ENCODE measurements at places on chromosomes 6 and 20. TPM values are rescaled to one million over a fixed set of nuclear protein-coding genes. Genes with fewer than 3 reads are reported as not detected.

DNA sequence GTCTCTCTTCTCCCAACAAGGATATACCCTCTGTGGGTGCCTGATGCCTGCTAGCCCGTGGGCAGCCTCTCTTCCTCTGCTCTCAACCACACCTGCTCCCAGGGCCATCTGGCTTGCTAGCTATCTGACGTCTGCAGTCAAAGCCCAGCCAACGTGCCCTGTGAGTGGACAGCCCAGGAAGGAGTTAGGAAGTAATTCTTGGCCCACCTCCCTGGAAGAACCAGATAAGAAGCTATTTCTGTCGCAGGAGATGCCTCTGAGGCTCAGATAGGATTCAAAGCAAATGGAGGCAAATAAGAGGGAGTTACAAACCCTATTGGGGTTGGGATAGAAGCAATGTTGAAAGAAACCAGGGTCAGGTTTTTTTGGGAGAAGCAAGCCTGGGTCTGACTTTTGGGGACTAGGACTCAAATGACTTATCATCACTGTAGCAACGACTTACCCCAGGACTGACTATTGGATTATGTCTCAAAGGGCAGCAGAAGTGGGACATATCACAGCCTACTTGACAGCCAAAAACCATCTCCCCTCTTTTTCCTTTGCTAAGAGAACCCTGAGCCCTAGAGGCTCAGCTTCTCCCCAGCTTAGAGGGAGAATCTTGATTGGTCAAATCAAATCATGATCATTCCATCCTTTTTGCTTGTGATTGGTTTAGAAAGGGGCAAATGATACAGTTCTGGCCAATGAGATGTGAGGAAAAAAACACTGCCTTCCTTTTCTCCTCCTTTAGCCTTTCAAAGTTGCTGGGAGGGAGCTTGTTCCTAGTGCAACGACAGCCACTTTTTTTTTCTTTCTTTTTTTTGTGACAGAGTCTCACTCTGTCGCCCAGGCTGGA lies 18.0 kb upstream of the CDK5RAP1 start:
- DNase-seq = peak; percentile 91

DNA sequence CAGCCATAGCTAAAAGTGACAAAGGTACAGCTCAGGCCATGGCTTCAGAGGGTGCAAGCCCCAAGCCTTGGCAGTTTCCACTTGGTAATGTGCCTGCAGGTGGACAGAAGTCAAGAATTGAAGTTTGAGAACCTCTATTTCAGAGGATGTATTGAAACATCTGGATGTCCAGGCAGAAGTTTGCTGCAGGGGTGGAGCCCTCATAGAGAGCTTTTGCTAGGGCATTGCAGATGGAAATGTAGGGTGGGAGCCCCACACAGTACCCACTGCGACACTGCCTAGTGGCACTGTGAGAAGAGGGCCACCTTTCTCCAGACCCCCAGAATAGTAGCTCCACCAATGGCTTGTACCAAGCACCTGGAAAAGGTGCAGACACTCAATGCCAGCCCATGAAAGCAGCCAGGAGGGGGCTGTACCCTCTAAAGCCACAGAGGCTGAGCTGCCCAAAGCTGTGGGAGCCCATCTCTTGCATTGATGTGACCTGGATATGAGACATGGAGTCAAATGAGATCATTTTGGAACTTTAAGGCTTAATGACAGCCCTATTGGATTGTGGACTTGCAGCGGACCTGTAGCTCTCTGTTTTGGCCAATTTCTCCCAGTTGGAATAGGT lies 1299.4 kb upstream of the MAP3K7 start:
- no peak for DNase-seq

DNA sequence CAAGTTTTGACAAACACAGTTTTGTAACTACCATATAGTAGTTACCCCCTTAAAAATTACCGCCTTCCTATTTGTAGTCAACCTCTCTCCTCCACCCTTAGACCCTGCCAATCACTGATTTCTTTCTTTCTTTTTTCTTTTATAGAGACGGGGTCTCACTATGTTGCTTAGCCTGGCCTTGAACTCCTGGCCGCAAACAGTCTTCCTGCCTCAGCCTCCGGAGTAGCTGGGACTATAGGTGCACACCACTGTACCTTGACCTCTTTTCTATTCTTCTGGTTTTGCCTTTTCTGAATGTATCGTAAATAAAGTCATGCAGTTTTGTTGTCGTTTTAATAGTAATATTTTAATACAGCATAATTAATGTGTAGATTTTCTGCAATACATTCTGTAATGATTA lies 460.3 kb downstream of the EPM2A start:
- no peak for DNase-seq

- no peak for DNase-seq
Observed at GRCh38 chr6:33185654-33186187, 6.5 kb downstream of the COL11A2 start.

DNA sequence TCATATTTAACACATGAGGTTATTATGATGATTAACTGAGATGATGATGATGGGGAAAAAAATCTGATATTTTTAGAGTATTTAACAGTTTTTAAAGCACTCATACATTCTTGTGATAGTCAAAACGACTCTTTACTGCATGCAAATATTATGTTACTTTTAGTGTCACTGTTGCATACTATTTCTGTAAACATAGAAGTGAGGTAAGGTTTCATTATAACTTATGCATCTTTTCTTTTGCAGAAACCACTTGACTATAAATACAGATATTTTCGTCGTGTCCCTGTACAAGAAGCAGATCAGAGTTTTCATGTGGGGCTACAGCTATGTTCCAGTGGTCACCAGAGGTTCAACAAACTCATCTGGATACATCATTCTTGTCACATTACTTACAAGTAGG lies 30.1 kb downstream of the FBXO9 start:
- no peak for DNase-seq

GRCh38 chr6:84514089-84514971 lies 250.1 kb downstream of the TBX18 start:
- no peak for DNase-seq

- DNase-seq = no peak
Observed at GRCh38 chr6:168100011-168100802, 21.2 kb upstream of the FRMD1 start.

DNA sequence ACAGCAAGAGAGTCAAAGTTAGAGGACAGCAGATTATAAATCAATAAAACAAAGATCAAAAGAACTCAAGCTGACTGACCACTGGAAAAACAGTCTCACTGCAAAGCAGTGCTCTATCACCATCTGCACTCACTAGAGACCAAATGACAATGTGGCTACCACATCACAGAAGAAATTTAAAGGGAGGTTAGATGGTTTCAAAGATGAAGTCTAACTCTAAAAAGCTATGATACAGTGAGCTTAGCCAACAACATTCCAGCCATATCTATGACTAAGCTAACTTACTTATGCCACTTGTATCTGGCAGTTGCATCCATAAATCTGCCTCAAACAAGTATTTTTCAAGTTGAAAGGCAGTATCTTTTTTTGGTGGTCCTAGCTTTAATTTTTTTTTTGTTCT lies 68.6 kb downstream of the ARHGAP18 start:
- no peak for DNase-seq

DNA sequence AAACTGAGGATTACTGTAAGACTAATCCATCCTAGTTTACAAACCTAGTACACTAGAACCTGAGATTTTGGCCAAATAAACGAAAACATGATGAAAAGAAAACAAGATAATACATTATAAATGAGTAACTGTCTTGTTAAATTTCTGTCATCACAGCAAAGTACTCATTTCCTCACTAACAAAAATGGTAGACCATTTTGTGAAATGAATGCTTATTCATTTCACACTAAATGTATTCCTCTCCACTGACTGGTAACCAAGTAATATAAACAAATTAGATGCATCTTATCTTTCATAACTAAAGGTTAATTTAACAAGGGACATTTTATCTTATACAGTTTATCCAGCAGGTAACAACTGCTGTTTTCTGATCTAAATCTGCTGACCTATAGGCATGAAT lies 143.7 kb downstream of the REV3L start:
- DNase-seq = no peak

- DNase-seq = no peak
Observed at GRCh38 chr6:43778131-43778855, 8.3 kb downstream of the VEGFA start.

- no peak for DNase-seq
Observed at GRCh38 chr20:3237958-3238615, 903 bp downstream of the SLC4A11 start.

GRCh38 chr20:48150568-48150967 lies 365.3 kb upstream of the SULF2 start:
- DNase-seq = no peak

DNA sequence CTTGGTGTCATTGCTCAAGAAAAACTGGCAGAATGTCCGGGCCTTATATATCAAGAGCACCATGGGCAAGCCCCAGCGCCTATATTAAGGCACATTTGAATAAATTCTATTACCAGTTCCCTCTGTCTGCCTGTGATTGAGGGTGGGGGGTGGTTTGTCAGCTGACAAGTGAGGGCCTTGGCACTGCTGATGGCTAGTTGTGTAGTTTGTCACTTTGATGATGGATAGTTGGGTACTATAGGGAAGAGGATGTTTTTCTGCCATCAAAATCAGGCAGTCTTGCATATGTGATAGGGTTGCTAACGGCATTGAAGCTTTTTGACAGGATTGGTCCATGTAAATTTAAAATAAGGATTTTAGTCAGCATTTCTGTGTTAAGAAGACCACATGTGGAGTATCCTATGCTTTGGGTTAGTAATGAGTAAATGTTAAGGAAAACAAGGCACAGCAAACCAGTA lies 2.5 kb downstream of the RPL10A start:
- DNase-seq = no peak

GRCh38 chr6:10561611-10562199 lies 40.6 kb downstream of the GCNT2 start:
- DNase-seq = no peak

B3GALT4 gene
- 9.7 TPM for total RNA-seq
